ENCODE measurements at places on chromosomes 5 and 9.

DNA sequence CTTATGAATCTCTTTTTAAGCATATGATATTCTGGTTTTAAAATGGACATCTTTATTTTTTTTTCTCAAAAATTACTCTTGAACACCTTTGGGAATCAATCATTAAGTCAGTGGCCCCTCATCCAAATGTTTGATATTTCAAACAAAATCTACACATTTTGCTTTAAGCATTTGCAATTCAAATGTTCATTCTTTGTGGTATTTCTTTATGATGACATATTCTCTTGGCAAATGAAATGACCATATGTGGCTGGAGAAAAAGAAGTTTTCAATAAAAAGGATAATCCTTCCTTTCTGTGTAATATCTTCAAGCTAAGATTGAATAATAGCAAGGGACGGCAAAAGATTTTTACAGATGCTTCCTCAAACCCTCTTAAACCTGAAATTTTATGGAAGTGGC, 420.8 kb downstream of the MTRR start:
- no peak for DNase-seq

DNA sequence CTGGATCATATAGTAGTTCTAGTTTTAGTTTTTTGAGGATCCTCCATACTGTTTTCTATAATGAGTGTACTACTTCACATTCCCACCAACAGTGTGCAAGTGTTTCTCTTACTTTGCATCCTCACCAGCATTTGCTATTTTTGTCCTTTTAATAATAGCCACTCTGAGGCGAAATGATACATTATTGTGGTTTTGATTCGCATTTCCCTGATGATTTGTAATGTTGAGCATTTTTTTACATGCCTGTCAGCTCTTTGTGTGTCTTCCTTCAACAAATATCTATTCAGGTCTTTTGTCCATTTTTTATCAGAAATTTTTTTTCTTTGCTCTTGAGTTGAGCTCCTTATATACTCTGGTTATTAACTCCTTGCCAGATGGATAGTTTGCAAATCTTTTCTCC, 114.0 kb downstream of the ADAMTSL1 start:
- no peak for DNase-seq

DNA sequence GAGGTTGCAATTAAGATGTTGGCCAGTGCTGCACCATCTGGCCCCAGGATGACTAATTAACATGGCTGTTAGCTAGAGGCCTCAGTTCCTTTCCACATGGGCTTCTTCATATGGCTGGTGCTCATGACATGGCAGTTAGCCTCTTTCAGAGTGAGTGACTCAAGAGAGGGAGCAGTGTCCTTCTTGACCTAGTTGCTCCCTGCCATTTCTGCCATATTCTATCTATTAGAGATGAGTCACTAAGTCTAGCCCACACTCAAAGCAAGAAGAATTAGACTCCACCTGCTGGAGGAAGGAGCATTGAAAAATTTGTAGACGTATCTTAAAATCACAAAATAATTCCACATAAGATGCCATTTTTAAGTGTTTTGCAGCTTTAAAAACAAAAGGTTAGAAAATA, 651.2 kb upstream of the CCNG1 start:
- DNase-seq = no peak

DNA sequence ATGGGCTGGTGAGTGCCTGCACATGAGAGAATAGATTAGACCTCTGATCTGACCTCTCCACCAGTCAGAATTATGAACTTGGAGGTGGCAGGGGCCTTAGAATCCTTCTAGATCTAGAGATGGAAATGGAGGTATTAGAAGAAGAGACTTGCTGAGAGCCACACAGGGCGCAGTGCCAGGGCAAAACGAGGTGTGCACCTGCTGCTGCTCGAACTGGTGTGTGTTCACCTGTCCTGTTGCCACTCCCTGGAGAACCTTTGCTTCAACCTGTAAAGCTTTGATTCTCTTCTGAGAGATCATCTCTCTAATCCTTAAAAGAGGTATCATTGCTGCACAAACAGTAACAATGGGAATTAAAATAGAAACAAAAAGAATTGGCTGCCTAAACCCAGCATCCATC, 24.9 kb downstream of the FRMPD1 start:
- DNase-seq = no peak

GRCh38 chr5:130035388-130035787, 131.1 kb downstream of the CHSY3 start:
- no peak for DNase-seq

GRCh38 chr5:43573058-43573457, 16.2 kb upstream of the PAIP1 start:
- no peak for DNase-seq

GRCh38 chr9:121206516-121207370, 5.1 kb upstream of the RAB14 start:
- DNase-seq = no peak

- no peak for DNase-seq
Measured at GRCh38 chr5:15620501-15620900, 120.5 kb downstream of the FBXL7 start.

All from osteocyte (in vitro differentiated cells).